ENCODE measurements at places on chromosomes 2 and 18.

- no peak for DNase-seq
Observed at GRCh38 chr2:13616059-13616458, 899.3 kb downstream of the TRIB2 start.

DNA sequence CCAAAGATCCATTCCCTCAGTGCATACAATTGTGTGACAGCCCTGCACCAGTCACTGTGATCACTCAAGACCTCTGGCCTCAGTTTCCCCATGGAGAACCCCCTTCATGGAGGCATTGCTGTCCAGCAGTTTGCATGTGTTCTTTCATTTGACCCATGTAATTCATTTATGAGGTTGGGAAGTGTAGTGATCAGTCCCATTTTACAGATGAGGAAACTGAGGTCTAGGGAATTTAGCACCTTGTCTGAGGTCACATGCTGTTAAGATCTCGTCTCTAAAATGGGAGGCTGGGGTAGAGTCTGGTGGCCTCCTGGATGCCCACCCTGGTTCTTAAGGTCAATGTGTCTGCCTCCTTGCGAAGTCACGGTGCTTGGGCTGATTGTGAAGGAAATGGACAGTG lies 19.1 kb downstream of the LDLRAD4 start:
- no peak for DNase-seq

DNA sequence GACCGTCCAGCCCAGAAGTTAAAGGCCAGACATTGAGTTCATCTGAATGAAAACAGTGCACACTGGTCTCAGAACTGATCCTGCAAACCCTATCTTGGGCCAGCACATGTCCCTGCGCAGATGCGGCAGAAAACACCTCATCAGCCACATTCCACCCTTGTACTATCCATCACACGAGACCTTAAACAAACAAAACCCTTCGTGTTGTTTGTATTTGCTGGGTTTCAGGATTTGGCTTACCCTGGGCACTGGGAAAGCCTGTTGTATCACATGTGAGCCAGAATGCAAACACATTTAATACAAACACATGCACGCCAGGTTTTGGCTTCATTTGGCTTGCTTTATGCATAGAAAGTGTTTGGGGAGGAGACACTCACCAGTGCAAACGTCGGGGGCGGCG lies 12.5 kb downstream of the WIPF1 start:
- DNase-seq = no peak

DNA sequence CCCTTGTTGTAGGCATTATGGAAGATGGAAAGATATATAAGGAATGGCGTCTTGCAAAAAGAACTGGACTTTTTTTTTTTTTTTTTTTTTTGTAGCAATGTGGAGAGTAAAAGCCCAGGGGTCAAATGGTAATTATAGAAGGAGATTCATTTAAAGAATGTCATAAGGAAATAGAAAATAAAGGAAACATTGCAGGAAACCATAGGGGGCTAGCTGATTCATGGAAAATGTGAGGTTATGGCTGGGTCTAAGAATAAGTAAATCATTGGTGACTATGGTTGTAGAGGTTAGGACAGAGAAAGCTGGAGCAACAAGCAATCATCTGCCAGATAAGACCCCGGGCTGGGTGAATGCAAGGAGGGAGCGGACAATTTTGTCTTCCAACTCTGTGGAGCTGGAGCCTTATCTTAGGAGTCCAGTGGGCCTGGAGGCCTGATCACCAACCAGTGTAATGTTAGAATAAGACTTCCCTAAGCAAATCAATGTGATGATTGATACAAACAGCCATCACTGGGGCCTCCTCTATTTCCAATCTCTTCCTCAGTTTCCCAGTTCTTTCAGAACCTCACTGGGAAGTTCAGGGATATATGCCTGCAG lies 201.2 kb upstream of the TNP1 start:
- no peak for DNase-seq

- peak; percentile 26 for DNase-seq
Observed at GRCh38 chr2:237471438-237472186, 15.4 kb upstream of the MLPH start.
